ENCODE measurements at places on chromosomes 13 and 19.

- no peak for DNase-seq
Observed at GRCh38 chr19:2616741-2617392, 85.6 kb downstream of the GNG7 start.

GRCh38 chr13:35144166-35144890, 202.3 kb downstream of the NBEA start:
- DNase-seq = no peak

DNA sequence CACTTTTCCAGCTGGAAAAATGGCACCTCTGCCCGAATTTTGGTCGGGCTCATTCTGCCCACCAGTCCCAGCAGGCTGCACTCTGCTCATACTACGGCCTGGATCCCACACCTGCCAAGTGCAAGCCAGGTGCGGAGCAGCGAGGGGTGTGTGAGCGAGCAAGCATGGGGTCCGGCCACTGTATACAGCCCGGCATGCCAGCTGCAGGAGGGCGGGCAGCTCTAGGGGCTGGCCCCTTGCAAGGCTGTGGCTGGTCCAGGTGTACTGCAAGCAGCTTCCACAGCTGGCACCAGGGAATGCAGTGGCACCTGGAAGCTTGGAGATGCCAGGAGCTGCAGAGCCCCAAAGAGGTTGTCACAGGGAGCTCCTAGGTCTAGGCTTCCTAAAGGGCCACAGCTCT, 2.7 kb upstream of the INTS6 start:
- DNase-seq = no peak

- no peak for DNase-seq
Observed at GRCh38 chr19:40768869-40769268, 6.5 kb upstream of the MIA start.

DNA sequence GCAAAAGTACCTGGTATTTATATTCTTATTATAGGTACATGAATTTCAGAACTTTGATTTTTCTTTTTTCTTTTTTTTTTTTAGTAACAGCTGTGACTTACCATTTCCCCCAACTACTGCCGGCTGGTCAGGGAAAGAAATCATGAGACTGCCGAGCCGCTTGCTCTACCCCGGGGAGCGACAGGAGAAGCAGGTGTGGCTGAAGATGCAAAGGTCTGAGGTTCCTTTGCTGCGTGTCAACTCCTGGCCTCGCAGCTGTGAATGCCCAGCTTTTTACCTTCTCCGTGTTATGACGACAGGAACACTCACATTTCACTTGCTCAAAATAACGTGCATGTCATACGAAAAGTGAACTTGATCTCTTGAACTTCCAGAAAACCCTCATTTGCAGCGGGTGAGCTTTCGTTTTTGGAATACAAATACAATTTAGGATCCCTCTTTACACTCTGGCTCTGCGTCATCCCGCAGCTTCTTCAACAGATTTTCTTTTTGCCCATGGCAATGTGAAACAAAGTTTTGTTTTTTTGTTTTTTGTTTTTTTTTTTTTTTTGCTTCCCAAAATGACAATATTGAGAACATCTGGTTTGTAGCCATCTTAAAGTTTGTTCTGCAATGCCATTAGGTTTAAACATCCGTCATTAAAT, 117.9 kb downstream of the EFNB2 start:
- DNase-seq = no peak

DNA sequence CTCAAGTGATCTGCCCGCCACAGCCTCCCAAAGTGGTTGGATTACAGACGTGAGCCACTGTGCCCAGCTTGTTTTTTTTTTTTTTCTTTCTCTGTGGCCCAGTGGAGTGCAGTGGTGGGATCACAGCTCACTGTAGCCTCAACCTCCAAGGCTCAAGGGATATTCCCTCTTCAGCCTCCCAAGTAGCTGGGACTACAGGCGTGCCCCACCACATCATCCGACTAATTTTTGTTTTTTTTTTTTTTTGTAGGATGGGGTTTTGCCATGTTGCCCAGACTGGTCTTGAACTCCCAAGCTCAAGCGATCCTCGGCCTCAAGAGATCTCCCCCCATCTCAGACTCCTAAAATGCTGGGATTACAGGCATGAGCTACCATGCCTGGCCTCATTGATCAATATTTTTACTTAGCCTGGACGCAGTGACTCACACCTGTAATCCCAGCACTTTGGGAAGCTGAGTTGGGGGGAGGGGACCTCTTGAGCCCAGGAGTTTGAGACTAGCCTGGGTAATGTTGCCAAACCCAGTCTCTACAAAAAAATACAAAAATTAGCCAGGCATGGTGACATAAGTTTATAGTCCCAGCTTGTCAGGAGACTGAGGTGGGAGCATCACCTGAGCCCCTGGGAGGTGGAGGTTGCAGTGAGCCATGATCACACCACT, 1.7 kb downstream of the SAE1 start:
- DNase-seq = no peak

- DNase-seq = no peak
Observed at GRCh38 chr19:33171916-33172359, 22.2 kb upstream of the LRP3 start.

DNA sequence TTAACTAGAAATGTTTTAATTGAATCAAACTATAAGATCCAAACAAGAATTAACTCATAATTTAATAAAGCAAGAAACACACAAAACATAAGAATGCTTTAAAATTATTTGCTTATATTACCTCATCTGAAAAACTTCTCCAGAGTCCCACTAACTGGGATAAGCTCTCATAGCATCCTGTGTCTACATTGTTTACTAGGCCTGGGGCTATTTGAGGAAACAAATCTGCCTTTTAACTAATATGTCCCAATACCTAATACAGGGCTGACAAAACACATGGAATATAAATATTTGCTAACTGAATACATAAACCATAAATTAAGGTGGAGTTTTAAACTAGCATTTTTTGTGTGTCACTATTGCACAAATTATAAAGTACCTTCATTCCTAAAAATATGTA, 1399.8 kb upstream of the SLC10A2 start:
- DNase-seq = no peak

DNA sequence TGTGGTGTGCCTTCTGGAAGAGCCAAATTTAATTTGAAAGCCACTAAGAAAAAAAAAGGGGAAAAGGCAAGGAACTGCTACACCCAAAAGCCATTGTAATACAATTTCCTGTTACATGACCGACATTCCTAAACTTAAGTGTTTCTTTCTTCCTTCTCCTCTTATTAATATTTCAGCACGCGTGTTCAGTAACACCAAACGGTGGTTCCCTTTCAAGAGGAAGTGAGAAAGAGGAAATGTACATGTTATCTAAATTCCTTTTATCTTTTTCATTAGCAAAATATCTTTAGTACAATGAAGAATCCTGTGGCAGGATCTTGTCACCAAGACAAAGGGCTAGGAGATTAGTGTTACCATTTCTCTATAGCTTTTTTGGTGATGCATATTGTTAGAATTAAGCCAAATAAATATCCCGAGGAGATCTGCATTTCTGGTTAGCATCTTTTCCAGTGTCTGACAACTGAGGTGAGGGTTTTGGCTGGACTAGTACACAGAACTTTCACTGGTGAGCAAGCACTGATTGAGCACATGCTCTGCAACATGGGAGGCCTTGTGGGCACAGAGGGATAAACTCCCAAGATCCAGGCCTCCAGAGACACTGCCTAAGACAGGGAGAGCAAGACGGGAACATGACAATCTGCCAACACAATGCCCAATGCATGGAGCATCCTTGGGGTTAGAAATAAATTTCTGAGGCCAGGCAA, 22.1 kb downstream of the LATS2 start:
- no peak for DNase-seq

DNA sequence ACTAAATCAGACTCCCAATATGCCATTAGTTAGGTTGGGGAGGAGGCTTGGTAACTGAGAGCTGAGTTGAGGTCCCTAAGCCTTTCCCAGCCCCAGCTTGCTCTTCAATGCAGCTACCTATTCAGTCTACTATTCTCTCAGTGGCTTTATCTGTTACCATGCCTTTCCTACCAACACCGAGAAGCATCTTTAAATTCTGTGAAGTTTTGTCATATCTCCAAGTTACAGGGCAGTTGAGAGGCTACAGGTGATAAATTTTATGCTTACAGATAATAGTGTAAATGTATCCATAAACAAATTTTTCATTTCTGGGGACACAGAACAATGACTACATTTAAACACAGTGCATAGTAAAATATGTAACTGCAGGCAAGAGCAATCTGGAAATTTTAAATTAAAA, 110.6 kb downstream of the ELF1 start:
- DNase-seq = no peak

- DNase-seq = no peak
Observed at GRCh38 chr13:43273362-43273761, 250.0 kb downstream of the DNAJC15 start.

DNA sequence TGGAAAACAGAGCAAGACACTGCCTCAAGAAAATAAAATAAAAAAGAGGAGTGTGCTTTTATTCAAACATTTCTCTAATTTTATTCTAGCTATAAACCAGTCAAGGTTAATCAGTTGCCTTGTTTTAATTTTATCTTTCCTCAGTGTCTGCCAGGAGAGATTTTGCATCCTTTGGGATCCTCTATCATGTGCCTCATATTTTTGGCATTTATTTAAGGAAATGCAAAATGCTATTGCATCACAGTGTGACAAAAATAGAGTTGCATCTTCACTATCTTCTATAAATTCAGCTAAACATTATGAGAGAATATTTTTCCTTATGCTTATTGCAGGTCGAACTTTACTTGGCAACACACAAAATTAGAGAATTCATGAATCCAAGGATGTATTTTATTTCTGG, 639.0 kb upstream of the KLF12 start:
- DNase-seq = no peak

DNA sequence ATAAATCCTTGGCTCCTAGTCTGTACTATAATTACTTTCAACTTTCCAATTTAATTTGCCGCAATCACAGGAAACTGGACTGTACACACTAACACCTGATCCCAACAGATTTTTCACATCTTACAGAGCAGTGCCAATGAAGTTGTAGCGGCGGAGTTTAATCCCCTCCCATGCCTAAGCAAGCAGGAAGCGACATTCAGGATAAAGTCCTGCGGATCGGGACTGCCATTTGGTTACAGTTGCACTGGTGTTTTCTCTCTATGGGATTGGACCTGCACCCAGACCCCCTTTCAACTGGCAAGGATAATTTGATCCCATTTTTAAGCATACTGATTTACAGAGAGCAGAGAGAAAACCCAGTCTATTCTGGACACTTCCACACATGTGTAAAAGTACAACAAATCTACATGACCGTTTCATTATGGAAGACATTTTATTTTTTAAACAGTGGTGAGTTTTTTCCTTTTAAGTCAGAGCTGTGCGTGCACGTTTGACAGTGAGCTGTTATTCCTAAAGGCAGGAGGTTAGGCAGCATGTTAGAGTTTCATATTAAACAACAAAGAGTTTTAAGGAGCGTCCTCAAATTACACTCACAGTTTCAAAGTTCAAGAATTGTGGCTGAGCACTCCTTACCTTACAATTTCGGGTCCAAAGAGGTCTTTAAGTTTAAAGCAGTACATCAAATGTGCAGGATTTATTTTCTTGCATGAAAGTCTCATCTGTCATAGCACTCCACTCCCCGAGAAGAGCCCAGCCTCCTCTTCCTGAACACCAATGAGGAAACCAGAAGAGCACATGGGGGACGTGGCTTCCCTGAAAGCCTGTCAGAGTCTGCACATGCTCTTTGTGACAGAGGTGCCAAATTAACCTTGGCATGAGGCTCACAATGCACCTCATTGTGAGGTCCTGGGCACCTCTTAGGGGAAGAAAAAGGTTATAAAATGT, 141.6 kb upstream of the RFC3 start:
- DNase-seq = peak; percentile 60

GRCh38 chr13:35990196-35990595, 141.0 kb downstream of the DCLK1 start:
- DNase-seq = no peak

- DNase-seq = peak; percentile 15
Observed at GRCh38 chr19:6047741-6048251, 62.5 kb downstream of the RFX2 start.

DNA sequence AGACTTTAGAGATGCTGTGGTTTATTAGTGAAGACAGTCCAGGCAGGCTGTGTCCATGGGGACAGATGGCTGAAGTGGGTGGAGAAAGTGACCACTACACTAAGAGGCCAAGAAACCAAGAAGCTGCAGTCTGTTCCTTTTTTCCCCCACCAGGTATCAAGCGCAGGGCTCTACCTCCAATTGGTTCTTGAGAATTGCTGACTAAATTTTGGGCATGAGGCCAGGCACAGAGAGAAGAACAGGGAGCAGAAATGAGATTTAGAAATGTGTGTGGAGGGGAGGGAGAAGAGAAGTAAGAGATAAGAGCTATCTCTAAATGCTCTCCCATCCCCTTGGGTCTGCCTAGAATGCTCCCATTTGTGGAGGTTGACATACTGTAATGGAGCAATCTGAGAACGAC, 12.3 kb upstream of the CYSLTR2 start:
- no peak for DNase-seq

GRCh38 chr13:89361909-89362308, 1690.7 kb downstream of the SLITRK5 start:
- DNase-seq = no peak

DNA sequence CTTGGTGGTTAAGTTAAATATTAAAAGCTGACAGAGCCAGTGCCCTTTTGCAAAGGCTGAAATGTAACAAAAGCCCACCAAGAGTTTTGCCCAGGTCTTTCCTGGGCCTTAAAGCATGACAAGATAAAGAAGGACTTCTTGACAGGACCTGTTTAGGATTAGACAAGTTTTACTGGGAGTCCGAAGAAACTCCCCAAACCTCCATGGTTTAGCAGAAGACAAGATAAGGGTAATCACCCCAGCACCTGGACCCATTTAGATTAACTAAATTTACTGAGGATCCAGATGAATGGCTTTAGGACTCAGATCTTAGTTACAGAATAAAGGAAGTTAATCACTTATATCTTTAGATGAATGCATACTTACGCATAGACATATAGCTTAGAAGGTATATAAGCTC, 14.8 kb upstream of the UFM1 start:
- no peak for DNase-seq

DNA sequence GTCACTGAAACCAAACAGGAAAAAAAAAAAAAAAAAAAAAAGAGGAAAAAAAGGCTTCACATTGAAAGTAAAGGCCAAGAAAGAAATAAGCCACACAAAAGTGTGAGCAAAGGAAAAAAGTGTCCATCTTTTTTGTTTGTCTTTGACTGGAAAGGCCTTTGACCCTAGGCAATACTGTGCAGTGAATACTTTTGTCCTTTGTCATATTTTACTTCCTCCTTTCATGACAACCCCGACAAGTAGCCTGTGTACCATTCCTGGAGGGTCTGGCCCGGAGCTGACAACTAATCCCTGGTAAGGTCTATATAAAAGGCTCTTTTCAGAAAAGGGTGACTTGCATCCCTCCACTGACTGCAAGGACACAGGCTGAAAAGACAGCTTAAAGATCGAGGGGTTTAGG, 12.9 kb upstream of the MICU2 start:
- DNase-seq = no peak

All from NCI-H2029 (cell line).